ENCODE measurements at places on chromosomes 7 and 10.

DNA sequence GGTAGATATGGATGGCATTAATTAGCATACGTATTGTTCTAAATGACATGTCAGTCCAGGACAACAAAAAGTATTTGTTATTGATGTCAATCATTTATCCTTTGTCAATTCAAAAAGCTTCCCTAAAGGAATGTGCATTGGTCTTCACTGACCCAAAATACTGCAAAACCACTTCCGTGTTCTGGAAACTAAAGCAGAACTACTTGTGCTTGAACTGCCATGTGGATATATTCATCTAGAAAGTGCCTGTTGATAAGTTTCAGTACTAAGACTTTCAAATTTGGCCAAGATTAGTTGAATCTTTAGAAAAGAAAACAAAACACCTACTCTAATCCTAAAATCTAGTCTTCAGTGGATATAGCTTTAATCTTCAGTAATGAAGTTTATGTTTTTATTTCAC, 242.1 kb upstream of the PPP1R3A start:
- no peak for DNase-seq

DNA sequence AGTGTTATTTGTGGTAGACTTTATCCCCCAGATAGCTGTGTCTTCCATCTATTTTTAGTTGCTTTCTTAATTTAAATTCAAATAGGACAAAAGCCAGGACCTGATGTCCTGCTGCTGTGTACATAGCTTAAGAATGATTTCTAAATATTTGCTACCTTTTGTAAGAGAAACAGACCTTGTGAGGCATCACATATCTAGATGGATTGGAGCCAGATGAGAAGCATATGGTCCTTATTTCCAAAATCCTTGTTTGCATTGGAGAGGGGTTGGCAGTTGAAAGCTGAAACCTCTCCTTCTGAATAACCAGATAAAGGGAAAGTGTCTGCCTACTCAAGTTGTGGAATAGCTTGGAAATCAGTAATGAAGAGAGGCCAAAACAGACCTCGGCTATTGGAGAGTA, 50.7 kb upstream of the AMPH start:
- no peak for DNase-seq

- DNase-seq: no peak
Measured at GRCh38 chr10:109071539-109071938, 851.8 kb downstream of the XPNPEP1 start.

DNA sequence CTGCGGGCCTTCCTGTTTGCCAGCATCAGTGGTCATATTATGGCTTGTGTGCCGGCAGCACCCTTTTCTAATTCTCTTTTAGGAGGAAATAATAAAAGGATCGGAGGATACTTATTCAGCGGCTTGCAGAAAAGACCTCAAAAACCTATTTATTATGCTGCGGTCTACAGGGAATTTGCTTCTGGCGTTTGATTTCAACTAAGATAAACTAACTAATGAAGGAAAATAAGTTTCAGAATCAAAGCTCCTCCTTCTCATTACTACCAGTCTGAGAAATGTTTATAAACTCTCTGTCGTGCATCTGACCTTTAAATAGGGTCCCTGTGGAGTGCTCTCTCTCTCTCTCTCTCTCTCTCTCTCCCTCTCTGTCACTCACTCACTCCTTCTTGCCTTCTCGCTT, 335.0 kb upstream of the GLI3 start:
- DNase-seq: no peak

DNA sequence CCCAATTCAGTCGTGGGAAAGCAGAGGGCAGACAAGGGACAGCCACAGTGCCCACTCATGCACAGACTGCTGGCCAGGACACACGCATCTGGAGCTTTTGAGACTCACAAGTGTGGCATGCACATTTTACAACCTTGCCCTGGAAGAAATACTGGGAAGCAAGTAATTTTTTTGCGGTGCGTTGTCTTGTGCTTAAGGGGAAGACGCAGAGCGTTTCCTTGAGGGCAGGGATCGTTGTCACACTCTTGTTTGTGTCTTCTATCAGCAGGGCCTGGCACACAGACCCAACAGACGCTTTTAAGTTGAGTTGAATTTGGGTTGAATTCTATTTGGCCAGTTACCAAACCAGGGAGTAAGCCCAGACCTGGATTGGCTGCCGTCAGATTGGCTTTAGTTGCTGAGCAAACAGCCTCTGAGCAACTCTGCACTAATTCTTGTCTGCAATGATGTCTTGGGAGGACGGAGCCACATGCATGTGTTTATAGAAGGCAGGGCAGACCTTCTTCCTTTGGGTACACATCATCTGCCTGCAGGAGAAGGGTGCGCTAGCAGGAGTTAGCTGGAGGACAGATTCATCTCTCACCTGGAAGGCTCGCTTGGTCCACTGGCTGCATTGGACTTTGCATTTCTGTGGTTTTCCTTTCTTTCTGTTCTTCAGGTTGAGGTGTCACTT, 38.4 kb downstream of the IL2RA start:
- no peak for DNase-seq

- DNase-seq: no peak
Measured at GRCh38 chr7:156752367-156753228, 112.0 kb downstream of the RNF32 start.

DNA sequence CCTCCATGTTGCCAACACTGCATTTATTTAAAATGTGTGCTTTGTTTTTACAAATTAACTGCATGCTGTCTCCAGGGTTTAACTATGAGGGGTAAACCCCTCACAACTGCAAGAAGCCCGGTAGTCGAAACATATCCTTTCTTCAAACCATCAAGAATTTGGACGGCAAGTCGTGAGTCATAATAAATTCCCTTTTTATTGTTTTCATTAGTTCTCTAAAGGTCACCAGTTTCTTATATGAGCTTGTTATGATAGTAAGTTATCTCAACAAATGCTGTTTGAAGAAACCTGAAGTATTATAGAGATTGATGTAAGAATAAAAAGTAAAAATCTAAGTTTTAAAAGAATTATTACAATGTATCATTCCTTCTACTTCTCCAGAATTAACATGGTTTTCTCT, 12.2 kb upstream of the FIGNL1 start:
- DNase-seq: no peak

DNA sequence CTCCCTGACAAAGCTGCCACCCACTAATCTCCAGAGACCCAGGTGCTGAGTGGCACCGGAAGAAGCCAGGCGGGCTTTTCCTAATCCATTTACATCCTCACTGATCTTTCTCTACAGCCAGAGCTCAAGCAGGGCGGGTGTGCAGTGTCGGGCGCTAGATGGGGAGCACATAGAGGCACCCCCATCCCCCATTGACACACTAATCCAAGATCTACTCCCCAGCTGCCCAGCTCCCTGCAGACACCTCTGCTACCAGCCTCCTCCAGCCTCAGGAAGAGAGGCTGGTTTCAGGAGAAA, 22.2 kb downstream of the FRMPD2 start:
- DNase-seq: no peak

- no peak for DNase-seq
Measured at GRCh38 chr10:118873091-118873737, 118.4 kb upstream of the CACUL1 start.

DNA sequence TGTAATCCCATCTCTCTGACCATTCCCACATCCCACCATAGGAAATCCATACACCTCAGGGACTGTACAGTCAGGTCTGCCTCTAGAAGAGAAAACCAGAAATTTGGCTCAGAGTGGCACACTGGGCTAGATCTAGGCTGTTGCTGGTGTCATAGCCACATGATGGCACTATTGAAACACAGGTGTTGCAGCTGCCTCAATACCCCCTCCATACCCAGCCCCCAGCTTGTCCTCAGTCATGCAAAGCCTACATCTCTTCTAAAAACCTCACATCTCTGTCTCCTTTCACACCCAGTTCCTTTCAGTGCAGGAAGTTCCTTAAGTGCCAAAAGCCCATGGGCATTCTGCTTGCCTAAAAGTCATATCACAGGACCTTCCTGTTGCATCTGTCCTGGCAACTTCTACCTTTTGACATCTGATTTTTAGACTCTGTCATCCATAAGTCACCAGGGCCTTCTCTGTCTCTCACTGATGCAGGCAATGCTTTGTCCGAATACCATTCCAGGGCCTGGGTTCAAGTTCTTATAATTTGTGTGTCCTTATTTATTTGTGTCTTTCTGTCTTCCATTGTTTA, 27.0 kb upstream of the HIBADH start:
- DNase-seq: peak; percentile 4

GRCh38 chr10:73493781-73494180, 2.0 kb downstream of the PPP3CB start:
- DNase-seq: no peak

- no peak for DNase-seq
Measured at GRCh38 chr10:30765022-30765615, 135.6 kb upstream of the LYZL2 start.

DNA sequence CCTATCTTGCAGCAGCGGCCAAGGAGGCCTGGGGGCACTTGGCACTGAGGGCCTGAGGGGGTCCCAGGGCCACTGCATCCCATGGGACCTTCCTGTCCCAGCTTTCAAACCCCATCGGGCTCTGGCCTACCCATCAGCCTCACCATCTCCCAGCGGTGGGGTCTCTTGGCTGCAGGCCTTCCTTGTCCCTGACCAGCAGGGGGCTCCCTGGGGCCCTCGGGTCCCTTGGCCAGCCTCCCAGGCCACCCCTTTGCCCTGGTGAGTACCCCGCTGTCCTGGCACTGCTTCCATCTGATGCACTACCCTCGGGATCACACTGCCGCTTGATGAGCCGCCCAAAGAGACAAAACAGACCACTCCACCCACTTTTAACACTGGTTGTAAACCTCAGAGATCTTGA, 43.5 kb downstream of the YKT6 start:
- peak; percentile 19 for DNase-seq

GRCh38 chr10:87850742-87851205, 12.6 kb downstream of the KLLN start:
- peak; percentile 50 for DNase-seq

DNA sequence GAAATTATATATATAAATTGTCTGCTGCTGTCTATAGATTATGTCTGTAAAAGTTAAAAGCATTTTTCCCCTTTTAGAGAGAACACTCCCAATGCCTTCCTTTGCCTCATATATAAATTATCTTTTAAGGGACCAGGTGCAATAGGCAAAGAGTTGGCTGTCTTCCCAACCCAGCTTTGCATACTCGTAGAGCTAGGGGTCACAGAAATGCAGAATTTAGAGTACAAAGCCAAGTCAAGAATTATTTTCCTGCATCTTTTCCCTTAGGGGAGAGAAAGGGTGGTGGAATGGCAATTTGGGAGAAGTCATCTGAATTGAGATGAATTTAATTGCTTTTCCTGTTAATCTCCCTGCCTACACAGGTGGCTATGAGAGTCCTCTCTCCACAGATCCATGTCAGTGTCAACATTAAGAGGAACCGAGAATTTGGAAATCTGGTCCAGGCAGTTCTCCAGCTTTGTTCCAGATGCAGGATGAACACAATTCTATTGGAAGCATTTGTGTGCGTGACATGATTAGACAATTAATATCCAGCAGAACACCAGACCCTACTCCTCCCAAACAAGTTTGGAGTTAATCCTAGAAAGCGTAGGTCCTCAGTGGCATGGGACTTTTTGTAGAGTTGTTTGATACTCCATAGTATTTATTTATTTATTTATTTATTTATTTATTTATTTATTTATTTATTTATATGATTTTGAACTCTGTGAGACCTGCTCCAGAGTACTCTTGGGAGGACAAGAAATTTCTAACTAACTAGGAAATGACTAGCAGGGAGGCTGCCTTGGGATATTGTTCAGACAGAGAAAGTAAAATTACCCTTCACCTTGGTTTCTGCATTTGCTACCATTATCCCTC, 80.3 kb upstream of the SKAP2 start:
- no peak for DNase-seq

- DNase-seq: no peak
Measured at GRCh38 chr7:77867537-77867865, 68.9 kb downstream of the PHTF2 start.

DNA sequence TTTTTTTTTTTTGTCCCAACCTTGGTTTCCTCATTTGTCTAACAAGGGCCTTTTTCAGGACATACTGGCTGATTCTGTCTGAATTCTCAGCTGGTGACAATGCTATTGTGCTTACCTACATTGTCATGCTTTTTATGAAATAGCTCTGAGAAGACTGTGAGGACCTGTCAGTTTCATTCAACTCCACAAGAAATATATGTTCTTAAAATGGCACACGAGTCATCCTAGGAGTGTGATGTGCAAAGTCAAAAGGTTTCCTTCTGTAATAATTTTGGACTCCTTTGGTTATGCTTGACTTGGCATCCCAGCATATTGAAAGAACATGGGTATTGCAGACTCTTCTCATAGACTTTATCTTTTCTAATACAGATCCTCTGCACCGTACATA, 316.0 kb downstream of the GFRA1 start:
- no peak for DNase-seq

- no peak for DNase-seq
Measured at GRCh38 chr7:131605280-131605878, 49.0 kb upstream of the PODXL start.

GRCh38 chr10:113576852-113577251, 24.0 kb downstream of the HABP2 start:
- no peak for DNase-seq

GRCh38 chr7:118040562-118040961, 143.4 kb upstream of the LSM8 start:
- no peak for DNase-seq

- DNase-seq: no peak
Measured at GRCh38 chr7:17599733-17600339, 301.4 kb downstream of the AHR start.

Data from activated CD4-positive, alpha-beta T cell treated with anti-CD3 and anti-CD28 coated beads for 4 hours (primary cell).